ENCODE measurements at places on chromosomes 12 and 14.

DNA sequence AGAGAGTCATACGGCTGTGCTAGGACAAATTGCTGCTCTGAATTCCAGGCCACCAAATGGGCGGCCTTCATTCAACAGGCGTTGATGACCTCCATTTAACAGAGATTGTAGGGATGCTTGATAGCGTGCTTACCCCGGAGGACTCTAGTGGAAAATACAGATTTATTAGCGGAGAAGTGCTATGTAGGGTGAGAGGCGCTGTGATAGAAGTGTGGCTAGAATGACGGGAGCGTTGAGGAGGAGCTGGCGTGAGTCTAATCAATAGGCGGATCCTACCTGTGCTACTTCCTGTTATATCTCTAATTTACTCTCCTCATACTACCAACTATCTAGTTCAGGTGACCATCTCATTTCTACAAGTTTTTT, 668 bp downstream of the MRPS35 start:
- DNase-seq, result no peak

- peak; percentile 88 for DNase-seq
These were observed 2.0 kb upstream of the GAPDH start for GRCh38 chr12:6532051-6532926.

DNA sequence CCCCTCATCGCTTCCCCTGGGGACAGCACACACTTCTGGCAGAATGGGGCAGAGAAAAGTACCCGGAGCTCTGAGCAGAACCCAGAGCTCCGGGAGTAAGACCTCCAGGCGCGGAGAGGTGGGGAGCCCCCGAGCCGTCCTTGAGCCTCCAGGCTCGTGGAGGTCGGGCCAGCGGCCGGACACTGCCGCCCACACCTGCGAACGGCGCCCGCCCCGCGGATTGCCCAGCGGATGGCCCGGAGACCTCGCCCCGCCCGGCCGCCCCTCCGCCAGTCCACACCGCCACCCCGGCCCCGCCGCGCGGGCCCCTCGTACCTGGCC, 344 bp downstream of the SPTLC2 start:
- no peak for DNase-seq

GRCh38 chr14:91164676-91165075, 50.8 kb downstream of the DGLUCY start:
- DNase-seq, result no peak

DNA sequence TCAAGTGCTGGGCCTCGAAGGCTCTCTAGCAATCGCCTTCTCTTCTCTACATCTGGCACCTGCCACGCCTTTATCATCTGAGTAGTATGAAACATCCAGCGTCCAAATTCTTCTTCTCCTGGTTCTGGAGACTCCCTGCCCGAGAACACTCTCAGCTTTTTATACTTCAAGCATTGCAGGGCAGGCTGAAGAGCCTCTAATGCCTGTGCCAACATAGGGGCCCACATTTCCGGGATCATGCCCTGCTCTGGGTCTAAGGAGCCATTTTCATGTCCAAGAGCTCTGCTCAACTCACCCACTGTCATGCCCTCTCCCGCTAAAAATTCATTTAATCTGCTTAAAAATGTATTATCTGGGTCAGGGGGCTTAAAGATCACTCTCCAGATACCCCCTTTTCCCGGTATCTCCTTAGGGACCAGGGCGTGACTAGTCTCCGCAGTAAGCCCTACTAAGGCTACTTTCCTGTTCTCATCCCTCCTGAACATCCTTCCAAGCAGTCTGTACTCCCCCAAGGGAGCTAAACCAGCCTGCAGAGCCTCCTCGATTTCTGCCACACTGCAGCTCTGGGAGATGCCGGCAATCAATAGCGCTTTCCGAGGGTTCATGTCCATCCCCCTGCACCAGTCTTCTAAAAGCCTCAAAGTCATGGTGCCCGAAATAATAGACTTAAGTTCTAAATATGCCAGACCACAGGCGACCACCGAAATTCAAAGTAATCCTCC, 940 bp downstream of the MOAP1 start:
- DNase-seq, result no peak

DNA sequence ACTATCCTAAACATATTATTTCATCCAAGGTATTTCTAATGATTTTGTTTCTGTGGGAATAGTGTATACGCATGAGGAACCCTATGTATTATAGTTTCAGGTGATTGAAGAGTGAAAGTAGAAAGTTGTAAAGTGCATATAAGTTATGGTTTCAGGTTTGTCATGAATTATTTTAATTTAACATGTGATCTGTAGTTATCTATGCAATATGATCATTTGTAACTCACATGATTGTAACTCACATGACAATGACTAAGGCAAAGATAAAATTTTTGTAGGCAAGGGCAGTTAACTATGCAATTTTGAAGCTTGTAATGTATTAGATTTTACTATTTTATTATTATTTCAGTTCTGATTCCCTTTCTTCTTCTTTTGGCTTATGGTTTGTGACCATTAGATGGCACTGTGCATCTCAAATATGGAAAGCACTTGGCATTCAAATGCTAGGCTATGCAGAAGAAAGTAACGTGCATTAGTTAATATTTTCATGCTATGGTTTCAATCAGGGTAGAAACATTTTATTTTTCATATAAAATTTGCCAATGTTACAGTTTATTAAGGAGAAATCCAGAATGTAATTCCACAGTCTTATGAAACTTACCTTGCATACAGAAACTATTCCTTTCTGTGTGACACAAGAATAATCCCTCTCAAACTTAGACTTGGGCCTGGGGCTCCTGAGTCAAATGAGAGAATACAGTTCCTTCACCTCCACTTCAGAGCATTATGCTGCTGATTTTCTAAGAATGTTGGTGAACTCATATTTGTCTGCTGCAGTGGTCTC, 15.8 kb upstream of the TMEM30B start:
- no peak for DNase-seq

DNA sequence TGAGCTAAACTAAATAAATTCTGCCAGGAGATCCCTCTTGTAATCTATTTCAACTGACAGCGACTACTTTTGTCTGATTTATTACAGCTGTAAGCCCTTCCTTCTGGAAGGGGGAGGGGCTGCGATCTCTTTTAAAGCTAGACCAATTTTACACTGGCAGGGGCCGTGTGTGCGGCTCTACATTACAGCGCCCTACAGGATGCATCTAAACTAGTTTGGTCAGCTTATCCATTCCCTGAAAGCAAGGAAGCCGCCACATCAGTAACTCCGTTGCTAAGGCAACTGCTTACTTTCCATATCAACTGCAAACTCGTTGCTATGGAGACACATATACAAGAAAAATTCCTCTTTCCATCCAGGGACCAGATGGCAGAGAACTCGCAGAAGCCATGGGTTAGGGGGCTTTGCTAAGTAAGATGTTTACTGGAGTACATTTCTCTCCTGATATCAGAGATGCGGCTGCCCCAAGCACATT, 17.4 kb downstream of the FOXN3 start:
- peak; percentile 76 for DNase-seq

All from AG04450 (cell line).